ENCODE measurements at places on chromosomes 5 and 9.

DNA sequence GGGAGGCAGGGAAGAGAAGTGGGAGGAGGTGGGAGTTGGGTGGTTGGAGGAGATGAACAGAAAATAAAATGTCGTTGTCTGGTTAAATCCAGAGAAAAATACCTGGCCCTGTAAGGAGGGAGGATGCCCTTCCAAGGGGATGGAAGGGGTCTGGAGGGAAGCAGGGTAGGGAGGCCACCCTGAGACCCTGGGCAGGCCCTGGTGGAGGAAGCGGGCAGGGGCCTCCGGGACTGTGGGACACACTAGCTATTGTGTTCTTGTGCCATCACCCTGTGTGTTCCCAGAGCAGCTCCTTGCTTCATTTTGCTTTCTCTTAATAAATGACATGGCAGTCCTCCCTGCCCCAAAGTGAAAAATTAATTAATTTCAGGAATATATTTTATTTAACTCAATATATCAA lies 11.8 kb upstream of the CD180 start:
- no peak for DNase-seq

- peak; percentile 63 for DNase-seq
These were observed 709 bp downstream of the UAP1L1 start for GRCh38 chr9:137077758-137078693.

- DNase-seq, result no peak
These were observed 85.6 kb downstream of the C5orf15 start for GRCh38 chr5:133882846-133883245.

GRCh38 chr5:137648361-137648760 lies 87.5 kb downstream of the KLHL3 start:
- no peak for DNase-seq
